ENCODE measurements at places on chromosomes 6 and 20.

- DNase-seq: no peak
These were observed 102.9 kb downstream of the SLX4IP start for GRCh38 chr20:10537850-10538480.

GRCh38 chr6:90098001-90098531 is 198.6 kb downstream of the BACH2 start:
- no peak for DNase-seq

DNA sequence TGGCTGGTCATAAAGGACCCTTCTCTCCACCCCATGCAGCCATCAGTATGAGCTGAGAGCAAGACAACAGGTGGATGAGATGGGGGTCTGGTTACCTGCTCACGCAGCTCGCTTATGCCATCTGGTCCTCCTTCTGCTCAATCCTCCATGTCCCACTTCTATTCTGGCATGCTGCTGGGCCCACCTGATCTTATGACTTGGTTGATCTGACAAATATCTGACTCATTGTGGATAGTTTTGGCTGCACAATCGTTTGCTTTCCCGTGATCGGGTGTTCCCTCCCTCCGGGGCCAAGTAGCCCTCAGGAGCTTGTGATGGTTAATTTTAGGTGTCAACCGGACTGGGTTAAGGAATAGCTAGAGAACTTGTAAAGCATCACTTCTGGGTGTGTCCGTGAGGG is 26.6 kb upstream of the ELMO2 start:
- no peak for DNase-seq

GRCh38 chr20:61166324-61166723 is 85.7 kb upstream of the CDH4 start:
- peak; percentile 21 for DNase-seq

- peak; percentile 71 for DNase-seq
These were observed 248.0 kb downstream of the CDH26 start for GRCh38 chr20:60206259-60206658.

- DNase-seq: no peak
These were observed 31.4 kb downstream of the PRDM1 start for GRCh38 chr6:106117579-106117978.

DNA sequence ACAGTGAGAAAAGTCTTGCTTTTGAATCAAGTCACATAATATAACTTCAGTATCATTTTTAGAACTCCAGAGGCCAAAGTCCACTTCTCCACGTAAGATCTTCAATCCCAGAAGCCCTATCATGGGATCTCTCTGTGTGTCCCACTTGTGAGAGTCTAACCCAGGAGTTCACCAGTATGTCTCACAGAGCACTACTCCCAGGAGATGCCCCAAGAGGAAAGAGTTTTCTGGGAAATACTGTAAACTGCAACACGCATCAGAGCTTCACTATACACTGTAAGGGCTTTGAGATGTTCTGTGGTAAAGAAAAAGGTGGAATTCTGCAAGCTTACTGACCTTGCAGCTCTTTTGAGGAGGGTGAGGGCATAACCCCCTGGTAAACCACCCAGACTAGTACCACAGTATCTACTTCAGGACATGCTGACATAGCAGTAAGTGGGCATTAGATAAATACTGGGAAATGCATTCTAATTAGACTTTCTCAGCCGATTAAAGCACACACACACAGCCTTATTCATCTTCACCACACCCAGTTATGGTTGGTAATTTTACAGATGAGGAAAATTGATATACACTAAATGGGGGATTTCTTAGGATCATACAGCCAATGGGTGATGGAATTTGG is 12.3 kb downstream of the DCBLD1 start:
- DNase-seq: no peak

DNA sequence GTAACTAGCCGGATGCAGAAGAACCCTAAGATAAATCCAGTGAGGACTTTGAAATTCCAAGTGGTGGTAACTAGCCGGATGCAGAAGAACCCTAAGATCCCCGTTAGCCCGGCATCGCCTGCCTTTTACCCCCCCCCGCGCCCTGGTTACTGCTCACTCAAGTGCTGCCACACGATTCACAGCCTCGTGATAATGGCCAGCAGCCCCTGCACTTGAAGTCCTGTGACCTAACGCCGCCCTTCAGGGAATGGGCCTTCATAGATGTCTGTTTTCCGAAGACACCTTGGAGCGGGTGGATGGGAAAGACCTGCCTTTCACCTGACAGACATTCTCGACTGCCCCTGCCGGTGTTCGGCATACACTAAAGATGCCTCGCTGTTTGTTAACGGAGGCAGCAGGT is 127.9 kb downstream of the HUS1B start:
- no peak for DNase-seq

DNA sequence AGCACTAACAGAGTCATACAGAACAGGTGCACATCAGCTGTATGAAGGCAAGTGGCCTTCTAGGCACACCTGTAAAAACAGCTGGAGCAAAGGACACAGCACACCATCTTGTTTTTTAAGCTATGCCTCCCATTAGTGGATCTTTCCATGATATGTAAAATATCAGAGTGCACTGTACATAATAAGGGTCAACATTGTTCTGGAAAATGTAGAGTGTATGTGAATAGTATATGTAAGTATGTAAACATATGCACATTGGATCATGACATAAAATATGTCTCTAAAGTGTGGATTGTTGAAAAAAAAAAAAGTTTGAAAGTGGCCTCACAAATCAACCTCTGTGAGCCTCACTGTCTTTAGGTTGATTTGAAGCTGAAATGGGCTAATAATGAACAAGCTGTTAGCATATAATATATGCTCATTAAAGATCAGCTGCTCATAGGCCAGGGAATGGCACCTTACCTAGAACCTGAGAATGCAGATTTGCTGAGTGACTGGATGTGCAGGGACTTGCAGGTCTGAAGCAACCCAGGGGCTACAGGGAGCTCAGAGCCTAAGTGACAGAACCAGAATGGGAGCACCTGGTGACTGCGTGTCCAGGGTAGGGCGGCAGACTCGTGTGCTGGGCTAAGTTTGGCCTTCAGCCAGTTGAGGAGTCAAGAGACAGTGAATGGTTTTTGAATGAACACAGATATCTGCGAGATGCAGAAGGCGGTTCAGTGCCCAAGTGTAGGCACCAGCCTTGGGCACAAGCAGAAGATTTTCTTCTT is 198.6 kb downstream of the TMEM242 start:
- no peak for DNase-seq

GRCh38 chr6:54112151-54112650 is 958 bp downstream of the MLIP start:
- no peak for DNase-seq

- DNase-seq: no peak
These were observed 9.4 kb downstream of the CD40 start for GRCh38 chr20:46127396-46128010.

Measured in RCC 7860 (cell line).